ENCODE measurements at places on chromosomes 11 and 22.

GRCh38 chr11:85947431-85948272, 92.5 kb downstream of the CCDC83 start:
- no peak for DNase-seq

- DNase-seq: no peak
These were observed 4.7 kb downstream of the DDIAS start for GRCh38 chr11:82906236-82906635.

- no peak for DNase-seq
These were observed 23.1 kb upstream of the NNMT start for GRCh38 chr11:114273071-114273470.

DNA sequence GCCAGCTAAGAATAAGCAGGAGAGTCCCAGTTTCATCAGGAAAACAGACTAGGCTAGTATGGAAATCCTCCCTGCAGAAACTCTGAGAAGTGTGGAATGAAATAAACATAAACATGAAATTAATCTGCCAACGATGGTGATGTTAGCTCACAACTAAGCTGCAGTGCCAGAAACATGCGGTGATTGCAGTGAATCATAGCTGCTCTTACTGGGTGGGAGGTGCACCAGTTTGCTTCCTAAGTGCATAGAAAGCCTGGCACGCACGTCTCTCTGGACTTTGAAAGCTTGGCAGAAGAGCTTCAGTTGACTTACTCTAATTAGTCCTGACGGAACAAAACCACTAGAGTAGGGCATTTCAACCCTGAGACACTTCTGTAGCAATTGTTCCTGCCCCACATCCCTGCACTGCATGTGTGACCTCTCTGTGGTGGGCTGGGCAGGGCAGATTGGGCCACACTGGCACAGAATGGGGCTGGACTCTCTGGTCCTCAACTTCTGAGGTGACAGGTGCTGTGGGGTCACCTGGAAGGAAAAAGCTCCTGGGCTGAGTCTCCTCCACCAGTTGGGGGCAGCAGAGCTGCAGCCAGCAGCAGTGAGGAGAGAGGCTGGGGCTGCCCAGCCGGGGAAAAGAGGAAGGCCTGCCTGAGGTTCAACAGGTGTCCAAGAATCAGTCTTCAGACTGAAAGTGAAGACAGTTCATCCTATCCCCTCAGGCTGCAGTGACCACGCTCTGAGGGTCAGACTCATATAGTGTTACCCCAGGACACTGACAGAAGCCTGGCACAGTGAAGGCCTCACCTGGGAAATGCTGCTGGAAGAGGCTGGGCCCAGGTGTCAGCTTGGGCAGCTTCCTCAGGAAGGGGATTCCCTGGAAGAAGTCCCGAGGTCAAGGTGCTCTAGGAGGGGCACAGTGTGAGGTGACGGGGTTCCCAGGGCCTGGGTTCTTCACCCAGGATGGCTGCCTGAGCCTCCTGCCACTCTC, 40.5 kb downstream of the GGTLC2 start:
- no peak for DNase-seq

- DNase-seq: no peak
These were observed 5.2 kb downstream of the CRTAM start for GRCh38 chr11:122843281-122844141.

DNA sequence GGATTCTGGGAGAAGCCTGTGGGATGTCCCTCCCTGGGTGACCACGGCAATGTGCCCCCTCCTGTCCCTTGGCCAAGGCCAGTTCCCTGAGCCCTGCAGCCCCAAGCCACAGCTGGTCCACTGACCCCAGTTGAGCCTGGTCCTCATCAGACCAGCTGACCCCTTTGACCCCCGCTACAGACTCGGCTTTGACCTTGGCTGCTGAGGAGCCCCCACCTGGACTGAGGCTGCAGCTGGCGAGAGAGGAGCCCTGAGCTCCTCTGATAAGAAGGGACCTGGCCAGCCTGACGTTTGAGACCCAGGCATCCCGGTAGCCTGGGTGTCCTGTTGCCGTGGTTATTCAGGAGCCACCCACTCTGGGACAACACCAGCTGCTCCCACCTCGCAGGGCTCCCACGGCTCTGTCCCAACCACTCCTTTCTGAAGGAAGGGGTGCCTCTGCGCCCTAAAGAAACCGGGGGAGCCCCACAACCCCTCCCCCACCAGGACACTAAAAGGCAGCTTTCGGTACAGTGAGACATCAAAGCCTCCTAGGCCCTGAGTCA, 3.0 kb downstream of the ASCL2 start:
- no peak for DNase-seq

DNA sequence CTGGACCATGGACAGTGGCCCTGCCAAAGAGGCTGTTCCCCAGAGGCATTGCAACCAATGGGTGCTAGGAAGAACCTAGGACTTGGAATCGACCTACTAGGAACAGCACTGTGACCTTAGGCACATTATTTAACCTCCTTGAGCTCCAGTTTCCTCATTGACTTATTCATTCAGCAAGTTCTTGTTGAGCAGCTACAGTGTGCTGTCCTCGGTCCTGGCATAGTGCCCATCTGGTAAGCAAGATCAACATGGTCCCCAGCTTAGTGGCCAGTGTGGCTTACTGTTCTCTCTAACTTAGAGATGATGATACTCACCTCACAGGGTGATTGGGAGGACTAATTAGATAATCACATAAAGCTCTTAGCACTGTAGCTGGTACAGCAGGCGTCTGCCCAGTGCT, 8.2 kb downstream of the ABCG4 start:
- DNase-seq: no peak

- DNase-seq: peak; percentile 46
These were observed 91.0 kb downstream of the FEZ1 start for GRCh38 chr11:125404811-125405790.

DNA sequence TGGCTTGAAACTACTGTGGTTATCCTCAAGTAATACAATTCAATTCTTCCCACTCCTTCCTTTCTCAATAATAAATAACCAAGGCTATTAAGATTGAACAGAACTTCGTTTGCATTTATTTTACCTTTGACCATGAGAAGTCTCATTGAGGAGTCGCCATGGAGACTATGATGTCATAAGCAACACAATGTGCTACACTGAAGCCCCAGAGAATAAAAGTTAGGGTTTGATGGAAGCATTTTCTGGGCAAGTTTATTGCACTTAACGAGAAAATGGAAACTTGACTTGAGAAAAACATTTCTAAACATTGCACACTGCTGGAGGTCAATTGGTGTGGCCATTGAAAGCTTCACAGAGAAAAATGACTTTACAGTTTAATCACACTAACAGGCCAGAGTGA, 121.5 kb downstream of the FAM76B start:
- DNase-seq: no peak

- DNase-seq: no peak
These were observed 557 bp downstream of the GTPBP1 start for GRCh38 chr22:38706101-38706900.

GRCh38 chr11:135073381-135073780, 661.3 kb upstream of the B3GAT1 start:
- DNase-seq: no peak

DNA sequence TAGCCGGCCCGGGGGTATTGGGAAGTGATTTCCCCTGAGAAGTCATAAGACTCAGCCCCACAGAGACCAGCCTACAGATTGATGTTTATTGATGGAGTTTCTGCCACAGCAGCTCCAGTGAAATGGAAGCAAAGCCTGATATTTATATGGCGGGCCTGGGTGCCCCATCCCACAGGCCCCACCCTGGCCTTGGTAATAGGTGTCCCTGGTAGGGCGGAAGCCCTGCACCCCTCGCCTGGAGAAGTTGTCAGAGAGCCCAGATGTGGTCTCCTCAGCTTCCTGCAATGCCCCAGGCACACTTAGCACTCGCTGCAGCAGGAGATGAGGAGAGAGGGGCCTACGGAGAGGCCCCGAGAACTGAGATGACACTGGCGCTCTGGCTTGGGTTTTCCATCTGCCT, 107.4 kb downstream of the MORC2 start:
- DNase-seq: no peak

DNA sequence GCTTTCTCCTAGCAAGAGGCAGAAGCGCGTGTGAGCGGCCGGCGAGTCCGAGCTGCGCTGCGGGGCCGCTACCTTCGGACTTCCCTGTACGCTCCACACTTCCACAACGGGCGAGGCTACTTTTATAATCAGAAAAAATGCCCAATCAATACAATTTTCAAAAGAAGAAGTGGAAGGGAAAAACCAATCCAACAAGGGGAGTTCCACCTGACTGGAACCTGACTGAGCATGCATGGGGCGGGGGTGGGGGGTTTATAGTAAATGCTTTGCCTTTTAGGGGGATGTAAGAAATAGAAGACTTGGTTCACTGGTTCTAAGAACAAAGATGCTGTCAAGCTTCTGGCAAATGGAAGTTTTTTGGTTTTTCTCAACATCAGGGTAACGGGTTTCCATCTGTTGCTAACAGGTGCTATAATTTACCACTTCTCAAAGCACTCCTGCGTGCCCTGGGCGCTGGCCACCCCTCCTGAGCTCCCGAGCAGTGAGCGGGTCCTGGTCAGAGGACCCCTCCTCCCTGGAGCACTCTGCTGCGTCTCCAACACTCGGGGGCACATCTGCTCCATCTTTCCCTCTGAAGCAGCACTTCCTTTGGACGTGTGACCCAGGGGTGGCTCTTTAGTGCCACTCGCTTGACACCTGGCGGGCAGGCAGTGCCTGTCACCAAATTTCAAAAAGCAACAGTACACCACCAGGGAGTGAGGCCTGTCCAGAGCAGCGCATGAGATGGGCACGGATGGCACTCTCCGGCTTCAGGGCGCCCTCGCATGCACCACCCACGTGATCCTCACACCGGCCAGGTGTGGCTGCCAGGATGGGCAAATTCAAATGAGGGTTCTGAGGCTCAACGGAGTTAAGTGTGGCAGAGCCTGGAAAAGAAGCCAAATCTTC, 21.6 kb upstream of the BID start:
- no peak for DNase-seq

DNA sequence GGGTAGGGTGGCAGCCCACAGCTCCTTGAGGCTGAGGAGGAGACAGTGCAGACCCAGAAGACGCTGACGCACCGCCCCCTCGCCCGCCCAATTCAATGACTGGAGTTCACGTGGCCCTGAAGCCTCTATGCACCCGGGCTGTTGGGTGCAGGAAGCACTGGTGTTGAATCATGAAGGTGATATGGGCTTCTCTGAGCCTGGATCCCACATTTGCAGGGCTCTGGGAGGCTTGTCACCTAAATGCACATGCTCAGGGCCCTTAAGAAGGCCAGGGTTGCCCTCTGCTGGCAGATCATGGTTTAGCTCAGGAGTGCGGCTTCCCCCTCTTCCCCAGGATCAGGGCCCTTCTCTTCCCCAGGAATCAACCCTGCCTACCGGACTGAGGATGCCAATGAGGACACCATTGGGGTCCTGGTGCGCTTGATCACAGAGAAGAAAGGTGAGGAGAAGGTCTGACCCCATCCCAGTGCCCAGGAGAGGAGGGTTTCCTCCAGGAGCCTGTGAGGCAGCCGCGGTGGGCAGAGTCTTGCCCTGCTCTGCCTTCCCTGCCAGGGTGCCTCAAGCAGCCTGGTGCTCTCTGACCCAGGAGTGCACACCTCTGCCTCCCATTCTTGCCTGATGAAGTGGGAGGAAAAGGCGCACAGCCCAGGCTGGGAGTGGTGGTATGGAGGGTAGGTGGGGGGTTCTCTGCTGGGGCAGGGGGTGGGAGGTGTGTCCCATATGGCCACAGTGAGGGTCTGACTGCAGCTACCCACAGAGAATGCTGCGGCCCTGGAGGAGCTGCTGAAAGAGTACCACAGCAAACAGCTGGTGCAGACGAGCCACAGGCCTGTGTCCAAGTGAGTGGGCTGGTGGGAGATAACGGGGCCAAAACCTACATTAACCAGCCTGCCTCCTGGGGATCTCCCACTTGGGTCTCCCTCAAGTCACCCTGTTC, 17.5 kb downstream of the RELT start:
- DNase-seq: peak; percentile 36

DNA sequence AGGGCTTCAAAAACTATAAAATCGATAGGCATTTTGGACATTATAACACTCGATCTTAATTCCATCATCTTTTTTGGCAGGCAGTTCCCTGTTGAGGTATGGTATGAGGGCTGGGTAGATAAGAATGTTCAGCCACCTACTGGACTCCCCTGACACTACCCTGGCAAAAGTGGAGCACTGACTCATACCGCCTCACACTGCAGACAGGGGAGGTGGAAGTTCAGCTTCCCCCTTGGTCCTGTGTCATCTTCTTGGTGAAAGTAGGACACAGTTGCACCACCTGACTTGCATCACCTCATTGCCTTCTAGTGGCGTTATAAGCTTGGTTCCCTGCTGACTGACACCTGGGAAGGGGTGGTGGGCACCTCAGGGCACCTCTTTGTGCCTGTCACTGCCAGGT, 30.4 kb downstream of the PAAF1 start:
- no peak for DNase-seq

DNA sequence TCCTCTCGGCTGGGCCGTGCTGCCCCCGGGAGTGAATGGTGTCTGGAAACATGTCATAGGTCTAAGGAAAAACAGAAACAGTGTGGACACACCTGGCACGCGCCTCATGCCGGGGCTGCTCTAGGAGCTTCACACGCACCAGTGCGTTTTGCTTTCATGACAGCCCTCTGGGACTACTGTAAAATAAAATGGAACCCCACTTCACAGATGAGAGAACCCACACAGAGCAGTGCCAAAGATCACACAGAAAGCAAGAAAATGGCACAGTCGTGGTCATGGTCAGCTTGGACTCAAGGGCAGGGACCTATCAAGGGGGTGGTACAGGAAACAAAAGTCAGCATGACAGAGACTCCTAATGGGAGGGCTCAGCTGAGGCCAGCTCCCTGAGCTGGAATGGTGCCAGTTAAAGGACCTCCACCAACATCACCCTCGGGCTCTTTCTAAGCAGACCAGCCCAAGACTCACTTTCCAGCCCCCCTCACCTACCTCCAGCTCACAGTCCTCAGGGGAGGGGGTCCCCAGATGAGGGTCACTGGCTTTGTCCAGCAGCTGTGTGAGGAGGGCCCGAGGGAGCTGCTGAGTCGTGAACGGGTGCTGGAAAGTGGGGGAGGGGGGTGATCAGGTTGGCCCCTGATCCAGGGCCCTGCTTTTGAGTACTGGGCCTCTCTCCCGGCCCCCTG, 3.3 kb downstream of the MAP4K2 start:
- no peak for DNase-seq

GRCh38 chr11:126834149-126834548, 166.4 kb downstream of the KIRREL3 start:
- no peak for DNase-seq

GRCh38 chr22:27146866-27147633, 489.7 kb downstream of the MIAT start:
- DNase-seq: no peak

- peak; percentile 7 for DNase-seq
These were observed 33.4 kb downstream of the GDPD5 start for GRCh38 chr11:75492181-75492820.
